ENCODE measurements at places on chromosomes 1 and 21. TPM values are rescaled to one million over a fixed set of nuclear protein-coding genes. Genes with fewer than 3 reads are reported as not detected.

VWA5B1 gene
- not detected for total RNA-seq

MX1 gene
- 8.4 TPM for total RNA-seq

CYP4Z1 gene
- total RNA-seq = not detected

GRCh38 chr21:19781881-19782652 lies 1216.1 kb upstream of the NCAM2 start:
- no peak for DNase-seq

GRCh38 chr1:94092210-94092613 lies 28.7 kb downstream of the ABCA4 start:
- peak; percentile 18 for DNase-seq

Measured in LHCN-M2 (cell line).